Hair follicular keratinocyte (primary cell): ENCODE measurements at places on chromosomes 7 and 10. TPM values are rescaled to one million over a fixed set of nuclear protein-coding genes. Genes with fewer than 3 reads are reported as not detected.

Gene BHLHA15
- 1.2 and 3.3 TPM in 2 replicates for total RNA-seq

Gene JCAD
- under 0.01 and 0.38 TPM in 2 replicates for total RNA-seq

Gene A1CF
- total RNA-seq, result not detected in 2 replicates

Gene BZW2
- 103 and 142 TPM in 2 replicates for total RNA-seq

Gene WEE2
- total RNA-seq, result not detected in 2 replicates
